ENCODE measurements at places on chromosomes 12 and 14.

GRCh38 chr14:52031781-52032180 lies 37.1 kb downstream of the NID2 start:
- no peak for DNase-seq

DNA sequence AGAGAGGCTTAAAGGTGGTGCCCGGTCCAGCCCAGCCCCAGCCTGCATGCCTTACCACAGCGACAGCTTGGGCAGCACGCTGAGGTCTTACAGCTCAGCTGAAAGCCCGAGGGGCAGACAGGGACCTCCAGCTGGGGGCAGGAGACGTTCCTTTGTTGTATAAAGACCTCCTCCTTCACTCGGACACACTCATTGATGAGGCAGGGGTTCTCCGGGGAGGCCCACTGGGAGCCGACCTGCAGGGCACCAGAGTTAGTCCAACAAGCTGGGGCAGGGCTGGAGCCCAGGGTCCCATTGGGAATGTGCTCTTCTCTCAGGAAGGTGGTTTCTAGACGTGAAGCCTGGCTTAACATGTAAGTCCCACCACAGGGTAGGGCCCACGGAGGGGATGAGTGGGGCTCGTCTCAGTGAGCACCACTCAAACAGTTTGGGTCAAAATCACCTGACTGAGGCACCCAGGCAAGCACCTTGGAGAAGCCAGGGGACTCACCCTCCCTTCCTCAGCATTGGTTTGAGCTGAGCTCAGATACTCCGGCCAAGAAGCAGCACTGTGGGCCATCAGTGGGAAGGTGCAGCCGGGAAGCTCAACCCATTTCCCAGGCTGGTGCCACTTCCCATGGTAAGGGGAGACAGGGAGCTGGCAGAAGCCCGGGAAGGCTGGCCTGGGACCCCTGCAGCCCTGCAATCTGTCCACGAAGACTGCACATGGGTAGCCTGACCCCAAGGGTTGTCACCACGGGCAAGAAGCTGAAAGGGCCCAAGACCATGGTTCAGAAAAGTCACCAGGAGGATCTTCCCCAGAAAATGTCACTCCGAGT lies 24.3 kb upstream of the ANO2 start:
- DNase-seq = no peak

GRCh38 chr12:64194333-64195149 lies 27.6 kb downstream of the KICS2 start:
- no peak for DNase-seq

- DNase-seq = peak; percentile 69
Measured at GRCh38 chr12:47725893-47726292, 603 bp upstream of the ENDOU start.

DNA sequence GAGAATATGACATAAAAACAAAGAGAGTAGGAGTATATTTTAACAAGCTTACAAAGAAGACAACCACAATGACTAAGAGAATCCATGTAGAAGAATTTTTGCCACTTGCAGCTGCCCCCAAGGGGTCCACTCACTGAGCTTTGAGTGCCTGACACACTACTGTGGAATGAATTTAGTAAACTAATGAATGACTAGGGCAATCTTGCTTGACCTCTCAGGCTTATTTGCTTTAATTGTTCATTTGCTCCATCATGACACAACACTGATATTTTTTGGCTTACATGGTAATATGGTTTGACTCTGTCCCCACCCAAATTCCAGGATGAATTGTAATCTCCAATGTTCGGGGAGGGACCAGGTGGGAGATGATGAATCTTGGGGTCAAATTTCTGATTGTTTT lies 249.1 kb upstream of the FAR2 start:
- no peak for DNase-seq

GRCh38 chr12:99649551-99649950 lies 2.0 kb downstream of the GARIN6 start:
- no peak for DNase-seq

DNA sequence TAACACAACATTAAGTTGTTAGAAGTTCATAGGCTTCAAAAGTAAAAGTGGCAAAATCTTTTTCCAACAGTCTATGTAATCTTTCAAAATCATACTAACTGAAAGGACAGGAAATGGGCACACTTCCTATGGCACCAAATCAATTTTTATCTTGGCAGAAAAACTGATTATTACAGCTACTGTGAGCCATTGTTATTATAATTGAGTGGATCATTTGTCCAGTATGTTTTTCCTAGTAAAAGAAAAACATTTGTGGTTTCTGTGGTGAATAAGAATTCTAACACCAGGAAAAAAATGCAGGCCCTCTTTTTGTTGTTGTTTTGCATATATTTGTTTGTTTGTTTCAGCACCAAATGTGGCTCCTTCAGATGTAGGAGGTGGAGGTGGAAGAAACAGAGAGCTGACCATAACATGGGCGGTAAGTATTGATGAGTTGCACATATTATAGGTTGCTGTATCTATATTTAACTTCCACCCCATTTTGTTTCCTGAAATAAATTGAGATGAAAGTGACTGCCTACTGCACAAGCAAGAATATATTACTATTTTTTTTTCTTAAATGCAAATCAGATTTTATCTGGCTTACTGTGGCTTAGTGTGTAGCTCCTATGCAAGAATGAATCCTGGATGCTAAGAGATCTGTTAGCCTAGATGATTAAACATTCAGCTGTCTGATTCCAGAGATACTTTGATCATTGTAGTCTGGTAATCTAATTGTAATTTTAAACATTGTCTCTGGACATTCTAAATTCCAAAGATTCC lies 174.1 kb upstream of the PDZRN4 start:
- no peak for DNase-seq

GRCh38 chr14:77409131-77409533 lies 14.2 kb downstream of the NOXRED1 start:
- DNase-seq = no peak

DNA sequence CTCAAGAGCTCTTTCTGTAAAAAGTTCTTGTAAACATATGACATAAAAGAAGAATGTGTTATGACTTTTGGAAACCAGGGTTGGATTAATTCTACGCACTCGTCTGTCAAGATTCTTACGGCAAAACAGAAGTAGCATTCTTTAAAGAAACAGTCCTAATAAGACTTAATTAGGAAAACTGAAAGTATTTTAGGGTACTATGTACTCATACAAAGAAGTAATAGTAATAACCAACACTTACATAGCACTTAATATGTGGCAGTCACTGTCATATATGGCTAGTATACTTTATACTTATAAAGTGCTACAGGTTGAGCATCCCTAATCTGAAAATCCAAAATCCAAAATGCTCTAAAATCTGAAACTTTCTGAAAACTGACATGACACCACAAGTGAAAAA lies 72.9 kb upstream of the ST8SIA1 start:
- DNase-seq = no peak

- no peak for DNase-seq
Measured at GRCh38 chr12:103350116-103350515, 145.7 kb downstream of the C12orf42 start.

GRCh38 chr12:47912556-47912955 lies 7.8 kb upstream of the VDR start:
- no peak for DNase-seq

- no peak for DNase-seq
Measured at GRCh38 chr12:16828891-16829290, 222.9 kb upstream of the LMO3 start.

DNA sequence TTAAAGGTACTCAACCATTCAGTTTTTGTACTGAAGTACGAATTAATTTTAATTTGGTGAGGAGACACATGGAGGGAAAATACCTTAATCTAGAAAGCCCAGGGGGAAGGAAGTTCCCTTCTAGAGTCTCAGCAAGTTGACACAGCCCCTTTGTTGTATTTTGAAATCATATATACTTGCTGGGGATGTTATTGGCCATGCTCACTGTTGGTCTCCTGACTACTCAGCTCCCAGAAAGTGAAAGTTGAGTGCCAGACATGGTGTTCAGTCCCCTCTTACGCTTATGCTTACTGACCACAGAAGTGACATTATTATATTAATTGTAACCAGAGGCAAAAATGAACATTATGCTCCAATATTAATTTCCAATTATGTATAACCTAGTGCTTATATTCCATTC lies 28.1 kb downstream of the ARF6 start:
- peak; percentile 68 for DNase-seq

DNA sequence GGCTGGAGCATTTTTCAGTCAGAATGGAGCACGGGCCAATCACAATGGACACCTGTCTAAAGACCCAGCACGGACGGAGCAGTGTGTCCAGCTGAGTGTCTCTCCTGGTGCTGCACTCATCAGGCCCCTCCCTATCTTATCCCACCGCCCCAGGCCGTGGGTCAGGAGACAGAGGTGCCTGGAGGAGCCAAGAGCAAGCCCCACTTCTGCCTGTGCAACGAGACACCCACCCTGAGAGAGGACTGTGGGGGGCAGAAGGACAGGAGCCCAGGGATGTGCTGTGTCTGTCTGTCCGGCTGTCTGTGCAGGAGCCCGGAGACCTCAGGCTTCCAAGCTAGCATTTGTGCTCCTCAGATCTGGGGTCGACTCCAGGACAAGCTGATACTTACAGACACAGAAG lies 69.6 kb upstream of the SFSWAP start:
- peak; percentile 12 for DNase-seq

DNA sequence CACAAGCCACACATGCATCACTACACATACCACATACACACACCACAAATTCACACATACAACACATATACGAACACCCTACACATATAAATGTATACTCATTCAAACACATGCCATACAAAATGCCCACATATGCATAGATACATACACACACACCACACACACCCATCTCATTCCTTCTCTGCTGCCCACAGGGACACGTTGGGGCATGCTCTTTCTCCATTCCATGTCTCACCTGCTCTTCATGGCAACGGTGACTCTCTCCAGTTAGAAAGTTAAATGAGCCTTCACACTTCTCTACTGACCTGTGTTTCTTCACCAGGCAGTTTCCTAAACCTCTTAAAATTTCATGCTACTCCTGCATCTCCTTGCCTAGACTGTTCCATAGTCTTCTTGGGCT lies 1194.8 kb downstream of the BCL11B start:
- no peak for DNase-seq

GRCh38 chr12:65232476-65233077 lies 45.9 kb upstream of the MSRB3 start:
- peak; percentile 24 for DNase-seq

DNA sequence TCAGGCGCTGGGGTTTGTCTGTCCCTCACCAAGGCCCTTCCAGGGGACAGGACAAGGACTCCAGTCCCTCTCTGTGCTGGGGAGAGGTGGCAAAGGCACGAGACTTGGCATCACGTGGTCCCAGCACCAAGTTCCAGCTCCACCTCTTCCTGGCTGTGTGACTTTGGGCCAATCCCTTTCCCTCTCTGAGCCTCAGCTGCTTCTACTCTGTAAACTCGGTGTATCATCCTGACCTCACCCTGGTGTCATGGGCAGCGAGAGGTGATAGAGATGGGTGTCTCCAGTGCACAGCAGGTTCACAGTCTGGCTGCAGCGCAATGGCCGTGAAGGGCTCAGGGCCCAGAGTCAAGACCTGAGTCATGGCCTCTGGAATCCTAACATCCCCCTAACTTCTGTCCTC lies 54.0 kb downstream of the MVK start:
- DNase-seq = no peak

DNA sequence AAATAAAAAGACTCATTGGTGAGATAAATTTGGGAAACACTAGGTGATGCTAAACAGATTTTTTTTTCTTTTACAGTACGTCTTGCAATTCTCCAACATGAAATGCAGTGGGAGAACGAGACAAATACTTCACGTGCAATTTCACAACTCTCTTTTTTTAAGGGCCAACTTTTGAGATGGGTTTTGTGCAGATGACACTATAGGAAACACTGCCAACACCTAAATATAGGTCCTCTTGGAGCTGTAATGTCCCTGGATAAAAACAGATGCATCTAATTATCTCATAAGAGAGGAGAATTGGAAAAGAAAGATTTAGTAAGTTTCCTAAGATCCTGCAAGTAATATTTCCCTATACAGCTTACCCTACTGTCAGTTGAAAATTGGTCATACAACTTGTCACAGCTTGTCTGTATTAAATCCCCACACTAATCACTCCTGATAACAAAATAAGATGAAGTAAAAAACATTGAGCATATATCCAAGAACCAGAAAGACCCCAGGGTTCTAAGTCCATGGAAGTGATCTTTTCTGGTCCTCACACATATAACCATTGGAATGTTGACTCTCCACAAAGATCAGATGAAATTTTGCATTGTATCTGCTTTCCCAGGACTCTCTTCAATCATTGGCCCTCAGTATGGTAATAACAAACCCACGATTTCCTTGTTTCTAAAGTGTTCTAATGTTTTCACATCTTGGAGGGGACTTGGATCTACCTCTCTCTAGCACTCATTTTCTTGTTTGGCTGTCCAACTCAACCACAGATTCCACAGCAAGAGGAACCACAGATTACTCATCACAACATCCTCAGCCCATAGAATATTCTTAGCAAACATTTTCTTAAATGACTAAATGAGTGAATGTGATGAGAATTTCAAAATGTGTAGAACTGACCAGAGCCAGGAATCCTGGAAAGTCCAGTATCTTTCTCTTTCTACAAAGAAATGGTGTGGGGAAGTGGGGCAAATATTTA lies 769.4 kb upstream of the USP15 start:
- DNase-seq = no peak

DNA sequence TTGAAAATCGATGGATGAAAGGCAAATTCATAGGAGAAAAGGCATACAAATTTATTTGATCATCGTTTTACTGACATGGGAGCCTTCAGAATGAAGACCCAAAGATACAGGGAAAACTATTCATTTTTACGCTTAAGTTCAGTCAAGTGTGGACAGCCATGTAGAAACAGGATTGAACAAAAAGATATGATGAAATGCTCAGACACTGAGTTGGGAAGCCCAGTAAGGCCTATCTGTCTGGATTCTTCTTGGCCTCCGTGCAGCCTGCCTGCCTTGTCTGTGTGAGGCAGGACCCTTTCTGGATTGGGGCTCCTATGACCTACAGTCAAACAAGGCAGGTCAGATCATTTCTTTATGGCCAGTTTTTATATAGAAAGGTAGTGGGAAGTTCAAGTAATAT lies 203.8 kb upstream of the MYL2 start:
- DNase-seq = no peak

DNA sequence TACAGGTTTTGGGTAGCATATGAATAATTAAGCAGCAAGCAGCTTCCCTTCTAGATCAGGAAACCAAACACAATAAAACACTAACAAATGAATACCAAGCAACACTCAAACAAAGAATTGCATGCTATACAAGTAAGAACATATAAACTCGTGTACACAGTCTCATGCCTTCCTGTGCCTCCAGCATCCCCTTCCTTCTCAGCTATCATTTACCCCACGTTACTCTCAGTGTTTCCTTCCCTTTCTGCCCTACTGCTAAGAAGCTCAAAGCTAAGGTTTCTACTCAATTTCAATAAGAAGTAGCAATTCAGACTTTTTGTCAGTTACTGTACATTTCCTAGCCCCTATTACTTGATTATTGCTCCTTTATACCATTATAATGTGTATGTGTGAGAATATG lies 81.0 kb downstream of the DUSP16 start:
- DNase-seq = no peak

- DNase-seq = no peak
Measured at GRCh38 chr12:87157791-87158190, 871.4 kb downstream of the C12orf50 start.

GRCh38 chr14:34013721-34014060 lies 62.8 kb upstream of the EGLN3 start:
- no peak for DNase-seq

Measured in GM13977 (cell line).